ENCODE measurements at places on chromosomes 4 and X.

GRCh38 chr4:16916719-16917337 is 18.4 kb upstream of the LDB2 start:
- peak; percentile 21 for DNase-seq

- peak; percentile 8 for DNase-seq
These were observed 839 bp downstream of the STK26 start for GRCh38 chrX:132023896-132024386.

DNA sequence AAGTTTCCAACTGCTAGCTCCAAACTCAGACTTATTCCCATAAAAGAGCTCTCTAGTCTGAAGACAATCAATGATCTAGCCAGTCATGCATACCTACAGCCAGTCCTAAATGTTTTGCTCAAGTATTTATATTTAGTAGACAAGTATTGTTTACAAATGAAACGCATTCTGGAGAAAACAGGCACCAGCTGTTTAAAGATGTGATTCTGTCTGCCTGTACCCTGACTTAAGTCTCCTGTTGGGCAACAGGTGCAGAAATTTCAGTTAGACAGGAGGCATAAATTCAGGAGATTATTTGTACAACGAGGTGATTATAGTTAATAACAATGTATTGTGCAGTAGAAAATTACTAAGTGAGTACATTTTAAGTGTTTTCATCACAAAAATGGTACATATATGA is 28.9 kb downstream of the LNX1 start:
- no peak for DNase-seq

DNA sequence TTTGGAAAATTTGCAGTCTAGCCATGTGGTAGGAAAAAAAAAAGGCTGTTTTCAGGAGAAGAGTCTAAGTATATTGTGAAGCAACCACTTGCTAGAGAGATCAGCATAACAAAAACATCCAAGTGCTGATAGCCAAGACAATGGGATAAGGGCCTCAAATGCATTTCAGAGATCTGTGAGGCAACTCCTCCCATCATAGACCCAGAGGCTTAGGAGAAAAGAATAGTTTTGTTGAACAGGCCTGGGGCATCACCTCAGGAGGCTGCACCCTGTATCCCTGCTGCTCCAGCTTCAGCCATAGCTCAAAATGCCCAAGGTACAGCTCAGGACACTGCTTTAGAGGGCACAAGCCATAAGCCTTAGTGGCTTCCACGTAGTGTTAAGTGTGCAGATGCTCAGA is 13.6 kb upstream of the GPR174 start:
- DNase-seq, result no peak

- no peak for DNase-seq
These were observed 129.9 kb downstream of the SPRY1 start for GRCh38 chr4:123526511-123526910.

GRCh38 chr4:125184116-125184515 is 130.6 kb upstream of the FAT4 start:
- no peak for DNase-seq

DNA sequence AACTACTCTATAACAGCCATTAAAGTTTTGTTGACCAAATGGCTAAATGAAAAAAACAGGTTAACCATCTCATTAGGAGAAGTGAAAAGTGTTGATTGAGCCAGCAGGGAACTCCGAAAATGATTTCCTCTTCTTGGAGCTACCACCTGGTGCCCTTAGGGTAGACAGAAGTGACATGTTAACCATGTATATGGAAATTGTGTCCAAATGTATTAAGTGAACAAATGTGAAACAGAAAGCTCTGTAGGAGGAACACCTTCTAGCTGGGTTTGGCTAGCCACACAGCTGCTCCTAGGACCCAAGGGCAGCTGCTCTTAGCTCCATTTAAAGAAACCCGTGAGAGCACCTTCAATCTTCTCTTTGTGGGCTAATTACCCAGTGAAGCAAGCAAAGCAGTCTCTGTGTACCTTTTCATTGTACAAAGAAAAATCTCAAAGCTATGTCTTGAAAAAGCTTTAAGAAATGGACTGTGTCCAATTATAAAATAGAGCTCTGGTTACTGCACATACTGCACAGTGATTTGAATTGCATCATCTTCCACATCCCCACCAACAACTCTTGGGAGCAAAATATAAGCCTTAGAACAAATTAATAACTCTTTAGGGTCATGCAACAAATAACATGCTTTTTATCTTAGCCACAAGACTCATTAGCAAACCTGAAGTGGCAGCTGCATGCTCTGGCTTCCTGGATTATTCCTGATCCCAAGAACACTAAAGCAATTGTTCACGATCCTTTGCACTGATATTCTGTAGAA is 59.2 kb upstream of the PARM1 start:
- no peak for DNase-seq

DNA sequence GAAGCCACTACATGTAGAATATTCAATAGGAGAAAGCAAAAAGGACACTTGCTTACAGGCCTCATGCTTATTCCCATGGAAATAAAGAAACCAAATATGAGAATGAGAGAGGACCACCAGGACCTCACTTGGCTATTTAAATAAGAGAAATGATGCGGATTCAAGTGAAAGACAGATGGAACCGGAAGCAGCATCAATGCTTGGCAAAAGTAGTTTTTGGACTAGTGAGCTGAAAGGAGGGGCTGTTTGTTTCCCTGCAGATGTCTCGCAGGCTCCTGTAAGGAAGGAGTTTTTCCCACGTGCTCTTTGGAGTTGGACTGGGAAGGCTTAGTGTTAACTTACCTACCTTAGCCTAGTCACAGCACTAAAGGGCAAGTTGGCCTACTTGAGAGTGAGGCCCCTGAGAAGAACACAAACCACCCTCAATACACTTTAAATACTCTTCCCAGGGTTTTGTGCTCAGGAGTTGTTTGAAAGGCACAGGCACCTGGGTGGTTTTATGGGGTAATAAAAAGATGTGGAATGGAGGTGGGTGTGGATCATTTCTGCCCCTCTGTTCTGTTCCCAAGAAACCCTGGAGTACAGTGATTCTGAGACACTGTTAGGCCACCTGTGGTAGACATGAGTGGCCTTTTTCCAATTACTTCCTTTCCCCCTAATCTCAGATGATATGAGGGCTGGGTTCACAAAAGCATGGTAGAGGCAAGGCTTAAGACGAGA is 113.3 kb upstream of the C1GALT1C1 start:
- no peak for DNase-seq

- no peak for DNase-seq
These were observed at the start of gene USP11 for GRCh38 chrX:47232803-47233332. TSS of gene USP11 (plus strand) at chrX:47233009. CDS start at chrX:47233044, 35 bp downstream.

DNA sequence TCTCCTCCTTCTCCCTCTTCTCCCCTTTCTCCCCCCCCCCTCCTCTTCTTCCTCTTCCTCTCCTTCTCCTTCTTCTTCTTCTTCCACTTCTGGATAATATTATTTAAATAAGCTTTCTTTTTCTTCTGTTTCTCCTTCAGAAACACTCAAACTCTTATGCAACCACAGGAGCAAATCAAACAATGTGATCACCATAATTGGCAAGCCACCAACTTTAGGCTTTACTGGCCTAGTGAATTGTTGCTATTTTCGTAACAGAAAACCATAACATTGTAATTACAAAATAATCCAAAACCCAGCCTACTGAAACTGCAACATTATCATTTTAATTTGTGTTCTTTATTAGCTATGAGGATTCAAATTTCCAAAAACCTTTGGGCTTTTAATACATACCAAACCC is 14.3 kb downstream of the DCAF8L1 start:
- no peak for DNase-seq

- DNase-seq, result no peak
These were observed 87.0 kb upstream of the TRPC3 start for GRCh38 chr4:122038896-122039295.

DNA sequence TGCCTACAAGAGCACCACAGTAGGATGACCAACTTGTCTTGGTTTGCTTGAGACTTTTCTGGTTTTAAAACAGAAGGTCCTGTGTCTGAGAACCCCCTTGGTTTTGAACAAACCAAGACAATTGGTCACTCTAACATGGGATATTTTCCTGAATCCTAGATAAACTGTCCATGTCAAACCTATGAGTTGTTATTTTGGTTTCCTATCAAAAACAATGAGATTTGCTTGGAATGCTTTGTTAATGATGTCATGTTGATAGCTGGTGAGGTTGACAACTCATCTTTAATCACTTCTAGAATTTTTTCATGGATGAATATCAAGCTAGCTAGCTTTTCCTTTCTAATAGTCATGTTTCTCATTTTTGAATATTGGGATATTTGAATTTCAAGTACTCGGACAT is 518.3 kb upstream of the ARX start:
- no peak for DNase-seq

DNA sequence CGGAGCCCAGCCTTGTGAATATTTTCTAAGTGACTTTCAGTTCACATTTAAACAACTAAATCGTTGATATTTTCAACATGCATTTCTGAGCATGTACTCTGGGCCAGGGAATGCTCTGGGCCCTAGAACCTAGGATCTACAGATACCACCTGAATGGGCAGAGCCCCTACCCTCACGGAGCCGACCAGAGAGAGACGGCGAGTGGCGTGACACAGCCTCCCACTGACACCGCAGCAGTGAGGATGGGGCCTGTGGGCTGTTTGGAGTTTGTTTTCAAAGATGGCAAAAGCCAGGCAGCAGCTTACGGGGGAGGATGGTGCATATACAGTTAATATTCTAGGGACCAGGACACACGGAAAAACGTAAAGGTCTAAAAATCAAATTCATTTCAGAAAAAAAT is 17.7 kb downstream of the NELFA start:
- no peak for DNase-seq

All from stimulated activated CD4-positive, alpha-beta T cell treated with anti-CD3 and anti-CD28 coated beads, Interleukin-15, amount 100 ng/mL, for 1 hour (primary cell).